CD4-positive, alpha-beta T cell treated with Interleukin-6 at 100 ng/mL for 8 hours (primary cell): ENCODE measurements at places on chromosomes 6 and 20.

DNA sequence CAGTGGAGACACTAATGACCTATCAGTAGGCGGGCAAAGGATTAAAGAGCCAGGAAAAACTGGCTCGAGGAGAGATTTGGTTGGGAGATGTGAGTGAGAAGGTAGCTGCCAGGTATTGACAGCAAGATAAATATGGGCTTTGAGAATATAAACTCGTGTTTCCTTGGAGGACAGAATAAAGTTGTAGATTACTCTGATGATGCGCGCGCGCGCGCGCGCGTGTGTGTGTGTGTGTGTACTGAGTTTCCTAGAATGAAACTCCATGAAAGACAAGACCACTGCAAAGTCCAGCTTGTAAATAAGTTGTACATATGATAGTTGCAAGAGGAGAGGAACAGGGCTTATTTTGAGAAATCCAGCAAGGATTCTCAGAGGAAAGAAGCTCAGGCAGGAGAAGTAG, 13.3 kb upstream of the TREM2 start:
- no peak for DNase-seq

GRCh38 chr20:63855363-63856097, 5.8 kb upstream of the ABHD16B start:
- DNase-seq = no peak

DNA sequence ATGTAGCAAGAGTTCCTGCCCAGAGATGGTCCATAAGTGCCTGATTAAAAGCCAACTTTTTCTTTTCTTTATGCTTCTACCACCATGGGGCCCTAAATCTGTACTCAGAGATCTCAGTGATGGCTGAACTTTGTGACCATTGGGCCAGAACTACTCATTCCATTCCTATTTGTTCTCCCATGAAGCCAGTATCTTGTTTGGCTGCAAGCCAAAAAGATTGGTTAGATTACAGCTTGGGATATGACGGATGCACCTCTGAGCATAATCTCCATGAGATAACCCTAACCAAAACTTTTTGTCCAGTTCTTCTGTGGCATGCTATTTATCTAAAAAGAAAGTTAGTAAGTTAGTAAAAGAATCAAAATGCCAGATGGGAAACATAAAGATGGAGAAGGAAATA, 72.2 kb downstream of the PLCB4 start:
- DNase-seq = no peak

GRCh38 chr6:33756211-33756954, 9.7 kb upstream of the IP6K3 start:
- DNase-seq = no peak

DNA sequence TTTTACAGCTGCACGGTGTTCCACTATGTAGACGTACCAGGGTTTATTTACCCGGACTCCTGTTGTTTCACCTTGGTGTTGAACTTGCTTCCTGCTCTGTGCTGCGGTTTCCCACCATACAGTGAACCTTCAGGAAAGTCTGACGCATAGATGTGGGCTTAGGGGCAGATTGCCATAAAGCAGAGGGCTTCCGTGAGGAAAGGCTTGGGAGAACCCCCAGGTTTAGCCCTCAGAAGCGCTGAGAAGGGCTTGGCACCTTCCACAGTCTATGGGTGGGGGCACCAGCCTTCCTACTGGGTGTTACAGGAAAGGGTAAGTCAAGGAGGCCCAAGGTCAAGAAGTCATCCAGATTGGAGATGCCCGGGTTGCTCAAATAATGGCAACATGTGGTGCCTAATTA, 19.2 kb upstream of the MRPS18A start:
- no peak for DNase-seq

DNA sequence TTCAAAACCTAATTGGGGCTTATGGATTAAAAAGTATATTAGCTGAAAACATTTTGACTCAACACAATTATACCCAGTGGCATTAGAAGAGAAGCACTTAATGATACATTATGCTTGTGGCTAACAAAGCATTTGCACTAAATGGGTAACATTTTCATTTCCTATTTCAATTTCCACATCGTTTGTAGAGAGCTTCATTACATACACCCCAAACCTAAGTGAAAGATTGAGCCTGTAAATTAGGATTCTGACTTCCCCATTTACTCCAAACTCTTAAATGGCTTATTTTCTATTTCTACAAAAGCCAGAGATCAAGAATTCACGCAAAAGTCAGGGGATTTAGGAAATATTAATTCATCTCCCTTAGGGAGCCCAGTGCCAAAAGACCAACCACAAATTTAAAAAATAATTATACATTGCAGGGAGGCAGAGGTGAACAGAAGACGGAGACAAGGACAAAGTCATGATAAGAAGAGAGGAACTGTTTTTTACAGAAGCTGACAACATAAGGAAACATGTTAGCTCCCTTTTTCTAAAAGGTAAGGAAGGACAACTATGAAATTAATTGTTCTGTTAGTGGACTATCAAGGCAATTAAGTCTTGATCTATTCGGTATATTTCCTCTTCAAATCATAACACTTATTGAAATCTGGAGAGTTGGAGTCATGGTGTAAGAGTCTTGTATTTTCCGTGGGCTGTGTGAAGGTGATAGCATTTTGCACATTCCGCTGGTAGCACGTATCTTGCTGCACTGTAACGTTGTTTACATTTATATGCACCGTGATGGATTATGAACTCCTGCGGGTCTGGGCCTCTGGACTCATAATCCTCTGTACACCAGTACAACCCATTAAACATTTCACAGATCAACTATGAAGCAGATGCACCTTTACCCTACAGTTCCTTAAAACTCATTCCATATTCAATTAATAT, 24.8 kb upstream of the EZR start:
- no peak for DNase-seq

DNA sequence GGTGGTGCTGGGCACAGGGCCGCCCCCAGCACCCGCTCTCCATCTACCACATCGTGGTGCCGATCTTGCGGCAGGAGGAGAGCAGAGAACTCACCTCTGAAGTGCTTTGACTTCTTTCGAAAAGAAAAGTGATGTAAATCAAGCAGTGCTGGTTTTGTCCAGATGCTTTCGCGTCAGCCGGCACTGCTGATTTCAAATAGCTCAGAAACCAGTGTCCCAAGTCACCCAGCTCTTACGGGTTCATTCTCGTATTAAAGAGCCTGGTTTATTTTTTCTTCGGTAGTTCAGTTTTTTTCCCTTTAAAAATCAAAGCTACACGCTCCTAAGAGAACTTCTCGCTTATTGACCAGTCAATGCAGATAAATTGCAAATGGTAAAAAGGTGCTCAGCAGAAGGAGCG, 32.1 kb downstream of the MYT1 start:
- no peak for DNase-seq

GRCh38 chr20:37301558-37301957, 12.1 kb downstream of the MANBAL start:
- no peak for DNase-seq

- DNase-seq = no peak
Measured at GRCh38 chr6:79648328-79648727, 17.2 kb downstream of the SH3BGRL2 start.

DNA sequence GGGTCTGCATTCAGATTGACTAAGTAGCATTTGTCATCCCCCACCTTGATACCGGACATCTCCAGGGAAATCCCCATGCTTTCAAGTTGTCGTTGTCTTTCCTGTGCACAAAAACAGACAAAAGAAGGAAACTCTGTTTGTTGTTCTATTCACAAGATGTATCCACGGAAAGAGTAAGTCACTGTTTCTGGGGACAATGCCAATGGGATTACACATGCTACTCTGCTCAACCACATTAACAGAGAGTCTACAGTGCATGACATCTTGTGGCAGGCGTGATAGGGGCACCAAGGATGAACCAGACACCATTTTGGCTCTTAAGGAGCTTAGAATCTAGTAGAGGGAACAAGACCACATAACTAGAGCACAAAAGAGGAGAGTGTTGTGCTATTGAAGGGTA, 124.4 kb upstream of the NUP153 start:
- no peak for DNase-seq

DNA sequence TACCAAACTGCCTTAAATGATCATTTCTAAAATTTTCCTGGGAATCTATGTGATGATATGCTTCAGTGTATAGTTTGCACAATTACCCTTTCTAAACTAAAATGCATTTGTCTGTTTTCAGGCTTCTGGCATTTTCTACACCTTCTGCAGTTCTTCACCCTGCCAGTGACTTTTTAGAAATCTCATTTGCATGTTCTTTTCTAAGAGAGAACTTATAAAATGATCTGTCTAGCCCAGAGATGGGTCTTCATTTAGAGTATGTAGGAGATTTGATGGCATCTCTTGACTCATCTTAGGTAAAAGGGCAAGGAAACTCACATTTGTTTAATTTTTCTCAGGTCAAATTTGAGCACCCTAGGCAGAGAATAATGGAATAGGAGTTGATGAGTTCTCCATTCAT, 17.8 kb downstream of the NCOA7 start:
- DNase-seq = no peak

DNA sequence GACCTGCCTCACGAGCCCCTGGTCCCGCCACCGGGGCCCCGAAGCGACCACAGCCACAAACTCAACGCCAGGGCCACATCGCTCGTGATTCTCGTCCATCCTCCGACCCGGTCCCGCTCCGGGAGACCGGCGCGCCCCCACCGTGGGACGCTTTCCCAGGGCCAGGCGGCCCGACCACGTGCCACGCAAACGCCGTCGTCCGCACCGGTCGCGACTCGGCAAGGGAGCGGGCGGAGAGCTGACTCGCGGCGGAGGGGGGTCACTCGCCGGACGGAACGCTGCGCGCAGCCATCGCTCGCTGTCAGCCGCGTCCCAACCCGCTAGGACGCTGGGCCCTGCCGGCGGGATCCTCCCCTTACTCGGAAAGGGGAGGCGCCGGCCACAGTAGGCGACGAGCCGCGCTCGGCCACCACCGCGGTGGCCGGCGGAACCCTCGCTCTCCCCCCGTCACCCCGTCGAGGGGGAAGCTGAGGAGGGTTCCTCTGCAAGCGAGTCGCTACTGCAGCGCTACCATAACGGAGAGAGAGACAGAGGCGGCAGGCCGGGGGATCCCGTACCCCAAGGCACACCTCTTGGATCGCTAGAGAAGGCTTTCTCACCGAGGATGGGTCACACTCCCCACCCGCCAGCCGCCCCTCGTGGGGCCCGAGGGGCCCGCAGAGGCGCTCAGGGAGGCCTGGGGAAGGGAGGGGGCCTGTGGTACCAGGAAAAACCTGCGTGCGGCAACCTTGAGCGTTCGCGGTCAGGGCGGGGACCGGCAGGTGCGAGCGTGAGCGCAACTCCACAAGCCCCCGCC, 511.8 kb upstream of the ZNF337 start:
- peak; percentile 65 for DNase-seq

DNA sequence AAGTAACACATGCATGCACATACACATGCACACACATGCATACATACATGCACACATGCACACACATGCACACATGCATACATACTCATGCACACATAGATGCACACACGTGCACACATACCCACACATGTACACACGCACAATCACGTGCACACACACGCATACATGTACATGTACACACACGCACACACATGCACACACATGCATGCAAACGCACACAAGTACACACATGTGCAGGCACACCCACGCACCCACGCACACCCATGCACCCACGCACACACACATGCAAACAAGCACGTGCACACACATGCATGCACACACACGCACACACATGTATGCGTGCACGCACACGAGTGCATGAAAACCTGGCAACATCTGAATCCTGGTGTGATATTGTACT, 232.7 kb upstream of the CDH4 start:
- DNase-seq = no peak
